ENCODE measurements at places on chromosomes 7 and 10. TPM values are rescaled to one million over a fixed set of nuclear protein-coding genes. Genes with fewer than 3 reads are reported as not detected.

- H3K36me3 ChIP-seq: no peaks in the 10 kb centered on the region
- H3K27me3 ChIP-seq: no peaks in the 10 kb centered on the region
- no peak for DNase-seq
- peaks cover 26% of the 10 kb centered on the region for H3K4me1 ChIP-seq
Observed at GRCh38 chr7:149871576-149871975, 2.2 kb upstream of the ATP6V0E2 start.

- DNase-seq: no peak
- no peaks in the 10 kb centered on the region for H3K36me3 ChIP-seq
- H3K27me3 ChIP-seq: no peaks in the 10 kb centered on the region
Observed at GRCh38 chr10:17380016-17380415, 74.4 kb downstream of the ST8SIA6 start.

- H3K4me1 ChIP-seq: no peaks in the 10 kb centered on the region
- H3K27me3 ChIP-seq: no peaks in the 10 kb centered on the region
- peaks cover 85% of the 10 kb centered on the region for H3K36me3 ChIP-seq
- H3K4me3 ChIP-seq: no peak overlapping the region
- no peak for DNase-seq
Observed at GRCh38 chr10:127035827-127036226, 130.6 kb downstream of the DOCK1 start.

DNA sequence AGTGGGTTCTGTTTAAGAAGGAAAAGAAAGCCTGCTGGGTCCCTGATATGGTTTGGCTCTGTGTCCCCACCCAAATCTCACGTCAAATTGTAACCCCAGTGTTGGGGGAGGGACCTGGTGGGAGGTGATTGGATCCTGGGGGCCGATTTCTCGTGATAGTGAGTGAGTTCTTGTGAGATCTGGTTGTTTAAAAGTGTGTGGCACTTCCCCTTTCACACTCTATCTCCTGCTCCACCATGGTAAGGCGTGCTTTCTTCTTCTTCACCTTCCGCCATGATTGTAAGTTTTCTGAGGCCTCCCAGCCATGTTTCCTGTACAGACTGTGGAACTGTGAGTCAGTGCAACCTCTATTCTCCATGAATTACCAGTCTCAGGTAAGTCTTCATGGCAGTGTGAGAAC, 42.6 kb downstream of the INPP5A start:
- no peaks in the 10 kb centered on the region for H3K27me3 ChIP-seq
- DNase-seq: no peak
- H3K4me1 ChIP-seq: peaks cover 54% of the 10 kb centered on the region

- no peaks in the 10 kb centered on the region for H3K27me3 ChIP-seq
- H3K36me3 ChIP-seq: peaks cover 3% of the 10 kb centered on the region
- H3K27ac ChIP-seq: no peak overlapping the region
- H3K4me3 ChIP-seq: no peak overlapping the region
Observed at GRCh38 chr7:1918063-1918645, 248.1 kb downstream of the ELFN1 start.

GRCh38 chr10:71337219-71337701, 18.2 kb downstream of the SLC29A3 start:
- peaks cover 14% of the 10 kb centered on the region for H3K4me1 ChIP-seq
- no peak overlapping the region for H3K27ac ChIP-seq
- no peak overlapping the region for H3K4me3 ChIP-seq
- no peaks in the 10 kb centered on the region for H3K36me3 ChIP-seq
- H3K27me3 ChIP-seq: no peaks in the 10 kb centered on the region
- DNase-seq: no peak

DNA sequence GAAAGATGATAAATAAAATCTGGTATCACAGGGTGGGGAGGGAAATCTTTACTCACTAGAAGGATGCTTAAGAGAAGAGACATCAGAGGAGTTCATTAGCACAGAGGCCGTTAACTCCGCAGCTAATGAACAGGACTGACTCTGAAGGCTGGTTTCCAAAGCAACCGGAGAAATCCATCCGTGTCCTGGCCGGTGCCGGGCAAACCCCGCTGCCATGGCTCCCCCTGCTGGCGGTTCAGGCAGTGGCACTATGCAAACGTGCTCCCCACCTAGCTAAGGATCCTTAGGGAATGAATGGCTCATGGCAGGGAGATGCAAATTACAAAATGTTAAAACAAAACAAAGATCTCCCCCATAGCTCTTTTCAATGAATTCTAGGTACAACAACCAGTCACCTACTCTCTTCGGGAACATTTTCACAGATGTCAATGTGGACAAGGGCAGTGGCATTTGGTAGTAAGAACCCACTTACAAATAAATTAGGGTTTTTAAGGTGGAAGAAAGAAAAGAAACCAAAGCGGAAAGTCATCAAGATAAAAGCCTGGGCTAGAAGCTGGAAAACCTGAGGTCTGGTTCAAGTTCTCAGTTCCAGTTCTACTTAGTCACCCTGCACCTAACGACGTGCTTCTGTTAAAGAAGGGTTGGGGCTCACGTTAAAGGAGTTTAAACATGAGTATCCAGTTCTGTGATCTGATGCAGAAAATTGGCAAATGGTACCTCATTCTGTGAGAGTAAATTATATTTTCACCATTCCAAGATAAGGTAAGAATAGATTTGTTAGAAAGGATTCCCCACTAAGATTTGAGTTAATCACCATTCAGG, 138.2 kb downstream of the SVIL start:
- H3K4me3 ChIP-seq: no peak overlapping the region
- H3K36me3 ChIP-seq: peaks cover 26% of the 10 kb centered on the region
- no peak overlapping the region for H3K27ac ChIP-seq
- no peaks in the 10 kb centered on the region for H3K4me1 ChIP-seq

DNA sequence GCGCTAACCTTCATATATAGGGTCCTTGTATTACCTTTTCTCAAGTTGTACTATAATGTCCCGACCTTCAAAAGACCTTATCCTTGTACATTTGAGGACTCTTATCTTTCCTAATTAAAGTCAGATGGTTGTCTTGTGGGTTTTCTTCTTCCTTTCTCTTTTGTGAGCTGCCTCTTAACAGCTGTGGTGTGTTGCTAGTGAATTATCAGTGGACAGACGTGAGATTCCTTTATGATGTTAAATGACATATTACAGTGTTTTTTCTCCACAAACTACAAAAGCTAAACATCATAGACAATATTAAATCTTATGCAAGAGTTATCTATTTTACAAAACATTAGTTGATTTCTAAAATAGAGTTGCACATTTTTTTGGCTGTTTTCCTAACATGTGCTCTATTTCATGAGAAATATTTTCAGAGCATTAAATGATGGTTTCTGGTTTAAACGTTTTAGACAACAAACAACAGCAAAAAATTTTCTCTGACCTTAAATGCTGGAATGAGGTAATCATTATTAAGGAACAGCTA, 272.2 kb upstream of the NPVF start:
- H3K27ac ChIP-seq: no peak overlapping the region
- no peaks in the 10 kb centered on the region for H3K36me3 ChIP-seq
- H3K27me3 ChIP-seq: no peaks in the 10 kb centered on the region
- peaks cover 8% of the 10 kb centered on the region for H3K4me1 ChIP-seq

DNA sequence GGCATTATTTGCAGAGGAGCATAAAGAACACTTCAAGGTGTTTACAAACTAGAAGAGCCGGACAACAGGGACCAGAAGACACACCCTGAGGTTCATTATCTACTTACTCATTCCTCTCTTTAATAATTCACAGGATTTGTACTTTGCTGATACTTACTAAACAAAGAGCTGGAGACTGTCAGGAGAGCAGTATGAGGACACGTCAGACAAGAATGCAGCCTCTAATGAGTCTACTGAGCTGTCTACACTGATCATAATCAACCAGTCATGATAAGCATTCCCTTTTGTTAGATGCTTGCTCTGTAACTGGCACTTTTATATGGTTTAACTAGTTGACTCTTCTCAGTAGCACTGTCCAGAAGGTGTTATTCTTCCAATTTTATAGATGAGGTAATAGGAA, 243.3 kb upstream of the CDC14C start:
- no peaks in the 10 kb centered on the region for H3K27me3 ChIP-seq
- no peaks in the 10 kb centered on the region for H3K4me1 ChIP-seq
- no peak overlapping the region for H3K27ac ChIP-seq
- no peaks in the 10 kb centered on the region for H3K36me3 ChIP-seq
- no peak overlapping the region for H3K4me3 ChIP-seq

DNA sequence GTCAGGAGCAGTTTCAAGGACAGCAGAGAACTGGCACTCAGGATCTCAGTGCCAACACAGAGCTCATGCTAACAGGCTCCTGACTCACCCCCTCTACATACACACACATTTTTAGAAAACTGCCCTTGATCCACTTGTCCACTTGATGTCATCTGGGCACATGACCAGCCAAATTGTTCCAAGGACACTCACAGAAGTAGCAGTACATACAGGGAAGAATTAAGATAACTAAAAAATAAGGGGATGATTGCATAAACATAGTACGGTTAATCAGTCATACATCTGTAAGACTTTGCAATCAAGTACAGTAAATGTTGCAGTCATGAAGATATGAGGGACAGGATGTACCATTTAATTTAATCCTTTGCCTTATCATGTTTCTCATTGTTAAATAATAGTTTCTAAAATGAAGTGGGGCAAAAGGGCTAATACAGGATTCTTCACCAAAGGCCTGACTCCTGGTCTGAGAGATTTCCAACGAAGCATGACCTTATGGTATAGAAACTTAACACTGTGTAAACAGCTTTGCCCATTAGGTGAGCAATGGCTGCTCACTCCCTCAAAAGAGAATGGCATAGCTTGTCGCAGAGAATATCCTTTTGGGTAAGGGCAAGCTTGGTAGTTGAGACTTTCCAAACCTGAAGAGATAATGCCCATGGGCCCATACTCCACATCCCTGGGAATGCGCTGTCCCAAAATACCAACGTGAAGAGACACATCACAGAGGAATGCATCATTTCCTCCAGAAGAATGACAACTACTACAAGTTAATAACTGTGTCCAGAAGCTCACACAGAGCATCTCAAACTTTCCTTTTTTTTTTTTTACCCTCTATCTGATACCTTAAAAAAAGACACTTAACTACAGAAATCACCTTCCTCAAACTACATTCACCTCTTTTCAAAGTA, 94.1 kb downstream of the ARMH3 start:
- H3K36me3 ChIP-seq: no peaks in the 10 kb centered on the region
- peak overlapping the region; percentile 22 for H3K27ac ChIP-seq
- H3K4me3 ChIP-seq: no peak overlapping the region
- DNase-seq: no peak
- H3K27me3 ChIP-seq: no peaks in the 10 kb centered on the region
- peaks cover 13% of the 10 kb centered on the region for H3K4me1 ChIP-seq

DNA sequence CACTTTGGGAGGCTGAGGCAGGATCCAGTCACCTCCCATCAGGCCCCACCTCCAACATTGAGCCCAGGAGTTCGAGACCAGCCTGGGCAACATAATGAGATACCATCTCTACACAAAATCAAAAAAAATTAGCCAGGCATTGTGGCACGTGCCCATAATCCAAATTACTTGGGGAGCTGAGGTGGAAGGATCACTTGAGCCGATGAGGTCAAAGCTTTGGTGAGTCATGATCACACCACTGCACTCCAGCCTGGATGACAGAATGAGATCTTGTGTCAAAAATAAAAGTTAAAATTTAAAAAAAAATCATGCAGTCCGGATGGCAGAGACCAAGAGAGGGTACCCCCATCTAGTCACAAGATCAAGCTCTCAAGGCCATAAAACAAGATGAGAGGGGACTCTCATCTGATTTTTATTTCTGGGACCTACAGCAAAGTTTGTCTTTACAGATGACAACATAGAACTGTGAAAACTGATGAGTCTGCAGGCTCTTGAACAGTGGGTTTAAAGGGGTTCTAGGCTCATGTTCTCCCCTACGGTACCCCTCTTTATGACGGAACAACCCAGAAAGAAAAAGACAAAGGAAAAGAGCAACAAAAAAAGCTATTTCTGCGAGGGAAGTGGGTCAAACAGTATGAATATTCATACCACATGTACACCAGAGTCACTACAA, 28.9 kb upstream of the CREB3L2 start:
- H3K36me3 ChIP-seq: no peaks in the 10 kb centered on the region
- H3K4me3 ChIP-seq: no peak overlapping the region
- H3K27ac ChIP-seq: no peak overlapping the region
- peak; percentile 22 for DNase-seq
- H3K27me3 ChIP-seq: no peaks in the 10 kb centered on the region
- H3K4me1 ChIP-seq: no peaks in the 10 kb centered on the region

DNA sequence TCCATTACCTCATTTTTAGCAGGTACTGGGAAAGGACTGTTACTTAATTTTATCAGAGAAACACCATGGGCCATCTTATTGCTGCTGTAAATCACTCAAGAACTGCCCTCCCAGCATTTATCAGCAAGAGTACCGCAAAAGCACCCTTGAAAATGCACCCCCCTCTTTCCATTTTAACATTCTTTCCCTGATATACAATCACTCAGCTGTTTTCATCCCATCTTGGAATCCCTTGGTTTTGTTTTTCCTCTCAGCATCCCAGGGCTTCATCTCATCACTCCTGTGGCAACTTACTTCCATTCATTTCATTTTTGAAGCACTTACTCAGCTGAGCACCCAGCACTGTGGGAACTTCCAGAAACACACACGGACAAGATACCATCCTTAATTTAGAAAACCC, 36.5 kb downstream of the RAPGEF5 start:
- H3K27ac ChIP-seq: no peak overlapping the region
- H3K27me3 ChIP-seq: no peaks in the 10 kb centered on the region
- no peak for DNase-seq
- no peak overlapping the region for H3K4me3 ChIP-seq
- no peaks in the 10 kb centered on the region for H3K36me3 ChIP-seq
- H3K4me1 ChIP-seq: peaks cover 26% of the 10 kb centered on the region

DNA sequence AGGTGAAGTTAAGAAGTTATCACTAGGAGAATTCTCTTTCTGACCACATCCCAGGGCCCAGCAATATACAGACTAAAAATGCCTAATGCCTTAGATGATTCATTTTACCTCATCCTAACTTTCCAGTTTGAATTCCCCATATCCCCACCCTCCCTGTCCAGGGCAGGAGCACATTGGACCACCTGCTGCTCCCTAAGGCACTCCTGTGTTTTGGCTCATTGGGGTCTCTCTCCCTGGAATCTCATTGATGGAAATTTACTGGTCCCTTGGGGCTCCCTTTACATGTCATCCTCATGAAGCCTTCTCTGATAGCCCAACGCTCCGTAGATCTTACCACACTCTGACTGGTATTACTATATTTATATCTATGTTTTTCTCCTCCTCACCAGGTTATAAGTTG, 2.7 kb downstream of the IL2RA start:
- no peak overlapping the region for H3K4me3 ChIP-seq
- H3K4me1 ChIP-seq: no peaks in the 10 kb centered on the region
- no peak overlapping the region for H3K27ac ChIP-seq
- DNase-seq: no peak

- no peak overlapping the region for H3K4me3 ChIP-seq
- peaks cover 18% of the 10 kb centered on the region for H3K4me1 ChIP-seq
- no peak overlapping the region for H3K27ac ChIP-seq
- peaks cover 31% of the 10 kb centered on the region for H3K36me3 ChIP-seq
Observed at GRCh38 chr10:114547514-114547913, 110.6 kb downstream of the ABLIM1 start.

Gene CRHR2
- not detected for total RNA-seq
